ENCODE measurements at places on chromosomes 1 and 21.

DNA sequence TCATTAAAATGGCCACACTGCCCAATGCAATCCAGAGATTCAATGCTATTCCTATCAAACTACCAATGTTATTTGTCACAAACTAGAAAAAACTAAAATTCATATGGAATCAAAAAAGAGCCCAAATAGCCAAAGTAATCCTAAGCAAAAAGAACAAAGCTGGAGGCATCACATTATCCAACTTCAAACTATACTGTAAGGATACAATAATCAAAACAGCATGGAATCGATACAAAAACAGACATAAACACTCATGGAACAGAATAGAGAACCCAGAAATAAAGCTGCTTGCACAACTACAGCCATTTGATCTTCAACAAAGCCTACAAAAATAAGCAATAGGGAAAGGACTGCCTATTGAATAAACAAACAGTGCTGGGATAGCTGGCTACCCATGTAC, 100.4 kb downstream of the FAF1 start:
- DNase-seq = no peak

GRCh38 chr1:14914351-14914988, 239.1 kb upstream of the TMEM51 start:
- no peak for DNase-seq

DNA sequence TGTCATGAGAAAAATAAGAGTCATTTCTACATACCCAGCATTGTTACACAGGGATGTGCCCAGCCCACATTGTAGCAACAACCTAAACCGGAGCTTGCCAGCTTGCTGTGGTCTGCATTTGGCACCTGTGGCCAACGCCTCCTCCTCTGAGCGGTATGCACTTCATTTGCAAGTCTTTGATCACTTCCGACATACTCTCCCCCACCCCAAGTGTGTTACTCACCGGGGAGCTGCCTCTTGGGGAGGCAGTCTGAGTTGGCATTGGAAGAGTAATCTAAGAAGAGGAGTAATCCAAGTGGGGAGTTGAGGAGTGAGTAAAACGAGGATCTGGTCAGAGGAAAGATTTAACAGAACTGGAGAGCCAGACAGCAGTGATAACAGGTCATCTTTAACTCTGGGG, 3.8 kb downstream of the BCL9 start:
- peak; percentile 88 for DNase-seq

GRCh38 chr1:165403835-165404482, 41.0 kb downstream of the RXRG start:
- peak; percentile 41 for DNase-seq
